ENCODE measurements at places on chromosomes 16 and 17. TPM values are rescaled to one million over a fixed set of nuclear protein-coding genes. Genes with fewer than 3 reads are reported as not detected.

The PTGES3L gene
- 0.29 TPM for total RNA-seq

The PLA2G10 gene
- total RNA-seq: not detected

The SYT17 gene
- total RNA-seq: not detected

The MT2A gene
- total RNA-seq: 392 TPM

The TRIM47 gene
- total RNA-seq: 11.3 TPM

The CCL4L2 gene
- not detected for total RNA-seq

The EFNB3 gene
- total RNA-seq: not detected

The MSL1 gene
- 50.3 TPM for total RNA-seq

The GUCY2D gene
- total RNA-seq: 1.4 TPM

The SKAP1 gene
- total RNA-seq: not detected

The EXOC3L1 gene
- not detected for total RNA-seq

The SLFN12 gene
- total RNA-seq: 24.6 TPM

The WFIKKN1 gene
- total RNA-seq: 0.86 TPM

The ADAD2 gene
- not detected for total RNA-seq

The ORAI3 gene
- total RNA-seq: 65.9 TPM

The CIBAR2 gene
- not detected for total RNA-seq

The KRT12 gene
- not detected for total RNA-seq

The C1QTNF1 gene
- 28.3 TPM for total RNA-seq

The CACNG1 gene
- not detected for total RNA-seq

The TBC1D3D gene
- total RNA-seq: not detected

The SLC38A8 gene
- total RNA-seq: not detected

The CCDC200 gene
- not detected for total RNA-seq

The ADAP2 gene
- total RNA-seq: 9.4 TPM

The MILR1 gene
- total RNA-seq: 25.4 TPM

The GRAPL gene
- not detected for total RNA-seq

The C16orf46 gene
- not detected for total RNA-seq

The TEKT1 gene
- not detected for total RNA-seq

The AGRP gene
- total RNA-seq: not detected

The EIF3CL gene
- total RNA-seq: 112 TPM

The VTN gene
- 0.29 TPM for total RNA-seq

The SPATA20 gene
- 75.2 TPM for total RNA-seq

The OSGIN1 gene
- 2.3 TPM for total RNA-seq

The AOC2 gene
- total RNA-seq: under 0.01 TPM

The IGFBP4 gene
- total RNA-seq: 306 TPM

The GPR179 gene
- not detected for total RNA-seq
